Epithelial cell of alveolus of lung (primary cell): ENCODE measurements at places on chromosomes 1 and 21. TPM values are rescaled to one million over a fixed set of nuclear protein-coding genes. Genes with fewer than 3 reads are reported as not detected.

Gene INPP5B
- total RNA-seq = 15.0 and 19.2 TPM in 2 replicates

Gene ATP6V1G3
- not detected in 2 replicates for total RNA-seq

Gene PRRX1
- 40.6 and 51.3 TPM in 2 replicates for total RNA-seq

Gene IQGAP3
- total RNA-seq = 4.2 and 22.8 TPM in 2 replicates

Gene TCHHL1
- total RNA-seq = not detected in 2 replicates

Gene AUNIP
- 2.7 and 3.2 TPM in 2 replicates for total RNA-seq

Gene LAMB3
- total RNA-seq = 4.8 and 35.4 TPM in 2 replicates
